ENCODE measurements at places on chromosomes 1 and 21.

DNA sequence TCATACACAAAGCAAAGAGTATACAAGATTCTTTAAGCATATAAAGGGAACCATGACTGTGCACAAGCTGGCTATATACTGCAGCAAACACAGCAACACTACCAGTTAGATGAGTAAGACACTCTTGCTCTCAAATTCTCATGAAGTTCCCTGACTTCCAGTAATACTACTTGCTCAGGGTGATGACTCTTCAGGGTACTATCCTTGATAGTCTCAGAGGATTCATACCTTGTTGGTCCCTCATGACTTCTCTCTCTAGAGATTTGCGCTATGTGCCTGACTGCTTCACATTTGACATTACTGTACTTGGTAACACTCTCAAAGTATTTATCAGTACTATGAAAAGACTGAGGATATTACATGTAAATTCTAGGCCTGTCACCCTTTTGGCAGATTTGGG, 159.8 kb upstream of the ZRANB2 start:
- no peak overlapping the region for H3K27ac ChIP-seq
- H3K36me3 ChIP-seq = no peaks in the 10 kb centered on the region
- DNase-seq = no peak
- H3K4me1 ChIP-seq = no peaks in the 10 kb centered on the region

GRCh38 chr1:177164380-177165068, at the start of gene ASTN1:
Gene ASTN1, minus strand, starts transcription at chr1:177164712. Its CDS starts 36 bp downstream, at chr1:177164676.
- DNase-seq = peak; percentile 78
- no peaks in the 10 kb centered on the region for H3K36me3 ChIP-seq
- peaks cover 36% of the 10 kb centered on the region for H3K27me3 ChIP-seq
- no peaks in the 10 kb centered on the region for H3K4me1 ChIP-seq
- peak within 1 kb of the TSS; percentile 80 for H3K4me3 ChIP-seq

DNA sequence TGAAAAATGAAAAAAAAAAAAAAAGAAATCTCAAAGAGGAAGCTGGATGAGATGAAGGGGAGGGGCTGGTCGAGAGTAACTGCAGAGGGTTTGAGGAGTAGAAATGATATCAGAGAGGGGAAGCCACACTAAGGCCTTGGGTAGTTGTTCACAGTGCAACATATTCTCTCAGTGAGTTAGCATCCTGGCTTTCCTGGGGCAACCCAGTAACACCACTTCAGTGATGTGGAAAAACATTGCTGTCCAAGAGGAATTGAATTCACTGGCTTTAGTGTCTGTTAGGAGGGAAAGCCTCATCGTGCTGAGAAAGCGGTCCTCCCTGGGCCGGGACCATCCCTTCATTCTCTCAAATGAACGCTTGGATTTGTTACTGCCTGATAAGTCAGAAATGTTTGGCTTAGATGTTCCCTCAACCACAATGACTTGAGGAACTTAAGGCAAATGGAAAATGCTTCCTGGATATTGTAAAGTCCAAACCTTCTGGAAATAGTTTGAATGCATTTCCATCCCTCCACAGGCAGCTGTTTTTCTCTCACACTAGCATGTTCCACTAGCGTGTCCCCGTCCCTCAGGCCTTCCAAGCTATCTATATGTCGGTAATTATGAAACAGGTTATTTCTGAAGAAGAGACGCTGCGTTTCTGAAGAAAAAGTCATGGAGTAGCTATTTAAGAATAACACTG, 12.2 kb downstream of the TGFB2 start:
- H3K27me3 ChIP-seq = no peaks in the 10 kb centered on the region
- H3K4me1 ChIP-seq = peaks cover 2% of the 10 kb centered on the region
- no peak overlapping the region for H3K4me3 ChIP-seq
- H3K27ac ChIP-seq = no peak overlapping the region
- DNase-seq = no peak

GRCh38 chr1:245829826-245830225, 675.0 kb downstream of the KIF26B start:
- DNase-seq = no peak
- no peak overlapping the region for H3K27ac ChIP-seq
- H3K36me3 ChIP-seq = no peaks in the 10 kb centered on the region

GRCh38 chr1:178411756-178412399, 84.9 kb downstream of the CLEC20A start:
- no peak overlapping the region for H3K27ac ChIP-seq
- H3K36me3 ChIP-seq = no peaks in the 10 kb centered on the region
- H3K4me1 ChIP-seq = no peaks in the 10 kb centered on the region
- no peak overlapping the region for H3K4me3 ChIP-seq

GRCh38 chr1:201469645-201470074, 672 bp upstream of the PHLDA3 start:
- H3K27ac ChIP-seq = no peak overlapping the region
- no peak for DNase-seq
- peaks cover 14% of the 10 kb centered on the region for H3K4me1 ChIP-seq

GRCh38 chr21:44534688-44535087, 5.3 kb downstream of the KRTAP10-1 start:
- no peak for DNase-seq
- H3K27me3 ChIP-seq = no peaks in the 10 kb centered on the region
- no peak overlapping the region for H3K27ac ChIP-seq
- H3K4me3 ChIP-seq = no peak overlapping the region

GRCh38 chr1:7262611-7263010, 477.4 kb downstream of the CAMTA1 start:
- no peak overlapping the region for H3K4me3 ChIP-seq
- H3K27ac ChIP-seq = no peak overlapping the region
- no peak for DNase-seq
- H3K36me3 ChIP-seq = no peaks in the 10 kb centered on the region
- H3K27me3 ChIP-seq = no peaks in the 10 kb centered on the region

GRCh38 chr1:33120436-33121231, 39.7 kb downstream of the AZIN2 start:
- H3K27ac ChIP-seq = no peak overlapping the region
- DNase-seq = no peak
- H3K36me3 ChIP-seq = no peaks in the 10 kb centered on the region
- H3K27me3 ChIP-seq = peaks cover 12% of the 10 kb centered on the region

GRCh38 chr1:197557302-197557701, 218.0 kb downstream of the DENND1B start:
- H3K27me3 ChIP-seq = no peaks in the 10 kb centered on the region
- H3K4me3 ChIP-seq = no peak overlapping the region
- no peak overlapping the region for H3K27ac ChIP-seq
- H3K4me1 ChIP-seq = no peaks in the 10 kb centered on the region
- DNase-seq = no peak
- no peaks in the 10 kb centered on the region for H3K36me3 ChIP-seq

GRCh38 chr1:41704196-41704595, 214.5 kb downstream of the HIVEP3 start:
- no peak for DNase-seq
- no peak overlapping the region for H3K4me3 ChIP-seq
- H3K36me3 ChIP-seq = no peaks in the 10 kb centered on the region
- no peak overlapping the region for H3K27ac ChIP-seq
- H3K27me3 ChIP-seq = no peaks in the 10 kb centered on the region

GRCh38 chr1:107683191-107683657, 281.8 kb downstream of the VAV3 start:
- H3K27ac ChIP-seq = no peak overlapping the region
- H3K4me1 ChIP-seq = no peaks in the 10 kb centered on the region
- no peak overlapping the region for H3K4me3 ChIP-seq
- H3K27me3 ChIP-seq = no peaks in the 10 kb centered on the region
- DNase-seq = no peak

- H3K27ac ChIP-seq = no peak overlapping the region
- H3K4me3 ChIP-seq = no peak overlapping the region
- H3K36me3 ChIP-seq = no peaks in the 10 kb centered on the region
- H3K27me3 ChIP-seq = no peaks in the 10 kb centered on the region
- DNase-seq = no peak
- H3K4me1 ChIP-seq = no peaks in the 10 kb centered on the region
Measured at GRCh38 chr21:35905096-35905962, 155.0 kb downstream of the SETD4 start.

- peak; percentile 55 for DNase-seq
- peak overlapping the region; percentile 12 for H3K4me3 ChIP-seq
- H3K27me3 ChIP-seq = no peaks in the 10 kb centered on the region
- H3K27ac ChIP-seq = no peak overlapping the region
Measured at GRCh38 chr1:76053021-76053420, 21.5 kb upstream of the ST6GALNAC3 start.

DNA sequence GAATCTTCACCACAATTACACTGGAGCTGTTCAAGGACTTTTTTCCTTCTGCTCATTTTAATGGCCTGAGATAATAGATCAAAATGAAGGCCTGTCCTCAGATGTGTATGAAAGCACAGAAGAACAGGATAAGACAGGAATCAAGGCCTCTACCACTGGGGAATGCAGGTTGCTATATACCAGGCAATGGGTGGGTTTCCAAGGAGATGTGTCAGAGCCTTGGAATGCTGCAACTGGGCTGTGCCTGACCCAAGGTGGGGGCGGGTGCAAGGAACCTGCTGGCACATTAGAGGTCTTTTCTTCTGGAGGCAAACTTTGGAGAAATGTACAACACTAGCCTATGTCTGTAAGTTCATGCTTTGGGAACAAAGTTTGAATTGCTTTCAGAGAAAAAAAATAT, 21.7 kb upstream of the LAMC2 start:
- no peaks in the 10 kb centered on the region for H3K4me1 ChIP-seq
- peak; percentile 44 for DNase-seq
- H3K4me3 ChIP-seq = no peak overlapping the region
- no peaks in the 10 kb centered on the region for H3K36me3 ChIP-seq
